Activated CD8-positive, alpha-beta memory T cell treated with anti-CD3 and anti-CD28 coated beads, Interleukin-2, amount 10 ng/mL, durations not matched to agents 7 days and 5 days (primary cell): ENCODE measurements at places on chromosomes 5 and 9. TPM values are rescaled to one million over a fixed set of nuclear protein-coding genes. Genes with fewer than 3 reads are reported as not detected.

The ZBED3 gene
- 0.80 TPM for total RNA-seq

The WDR38 gene
- total RNA-seq: not detected

The PAX5 gene
- 0.14 TPM for total RNA-seq

The PAEP gene
- not detected for total RNA-seq

The ZBTB43 gene
- total RNA-seq: 28.9 TPM

The CTSV gene
- total RNA-seq: 0.28 TPM

GRCh38 chr9:115980054-115980453 lies 173.5 kb upstream of the PAPPA start:
- DNase-seq: no peak
- H3K4me3 ChIP-seq: no peak overlapping the region
- no peak overlapping the region for H3K27ac ChIP-seq

The PCDHGA9 gene
- total RNA-seq: not detected

DNA sequence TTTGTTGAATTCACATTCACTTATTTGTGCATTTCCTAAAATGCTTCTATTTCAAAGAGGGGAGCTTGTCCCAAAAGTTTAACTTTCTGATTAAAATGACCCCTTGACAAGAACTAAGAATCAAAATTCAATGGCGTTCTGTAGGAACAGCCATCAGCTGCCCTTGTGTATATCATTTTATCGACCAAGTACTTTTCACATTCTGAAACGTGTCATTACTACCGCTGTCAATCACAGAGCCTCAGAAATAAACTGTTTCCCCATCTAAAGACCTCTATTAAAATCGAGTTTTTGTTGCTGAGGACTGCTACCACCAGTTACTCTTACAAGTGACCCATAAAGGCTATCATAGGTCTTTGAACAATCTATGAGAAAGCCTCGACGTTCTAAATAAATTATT lies 1.6 kb upstream of the FOXD1 start:
- H3K27ac ChIP-seq: no peak overlapping the region
- peaks cover 80% of the 10 kb centered on the region for H3K27me3 ChIP-seq
- H3K36me3 ChIP-seq: peaks cover 2% of the 10 kb centered on the region
- H3K4me3 ChIP-seq: no peak overlapping the region

The TLE1 gene
- 0.42 TPM for total RNA-seq

The ZFP2 gene
- total RNA-seq: 0.19 TPM

- H3K36me3 ChIP-seq: peaks cover 2% of the 10 kb centered on the region
- no peak overlapping the region for H3K4me3 ChIP-seq
- DNase-seq: no peak
Measured at GRCh38 chr9:33877727-33878489, 60.9 kb downstream of the UBE2R2 start.

The LVRN gene
- 0.09 TPM for total RNA-seq

DNA sequence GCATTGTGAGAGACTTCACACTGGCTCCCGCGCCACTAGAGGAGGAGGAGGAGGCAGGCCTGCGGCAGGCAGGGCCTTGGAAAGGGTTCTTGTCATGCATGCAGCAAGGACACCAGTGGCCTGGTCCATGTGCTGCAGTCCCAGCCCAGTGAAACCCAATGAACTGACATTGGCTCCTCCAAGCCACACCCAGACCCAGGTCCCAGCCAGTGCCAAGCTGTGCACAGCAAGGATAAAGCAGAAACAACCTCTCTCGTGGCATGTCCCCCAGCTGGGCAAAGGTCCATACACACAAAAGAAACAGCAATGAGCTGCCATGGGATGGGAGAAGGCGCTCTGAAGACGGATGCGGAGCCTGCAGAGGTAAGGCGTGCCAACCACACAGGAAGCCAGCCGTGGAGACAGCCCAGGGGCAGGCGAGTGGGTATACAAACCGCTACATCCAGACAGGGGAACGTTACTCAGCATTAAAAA lies 89.2 kb downstream of the SEMA4D start:
- H3K27ac ChIP-seq: peak overlapping the region; percentile 94
- no peaks in the 10 kb centered on the region for H3K27me3 ChIP-seq
- peak overlapping the region; percentile 64 for H3K4me3 ChIP-seq
- H3K4me1 ChIP-seq: peaks cover 97% of the 10 kb centered on the region

The POLR3G gene
- 8.6 TPM for total RNA-seq

DNA sequence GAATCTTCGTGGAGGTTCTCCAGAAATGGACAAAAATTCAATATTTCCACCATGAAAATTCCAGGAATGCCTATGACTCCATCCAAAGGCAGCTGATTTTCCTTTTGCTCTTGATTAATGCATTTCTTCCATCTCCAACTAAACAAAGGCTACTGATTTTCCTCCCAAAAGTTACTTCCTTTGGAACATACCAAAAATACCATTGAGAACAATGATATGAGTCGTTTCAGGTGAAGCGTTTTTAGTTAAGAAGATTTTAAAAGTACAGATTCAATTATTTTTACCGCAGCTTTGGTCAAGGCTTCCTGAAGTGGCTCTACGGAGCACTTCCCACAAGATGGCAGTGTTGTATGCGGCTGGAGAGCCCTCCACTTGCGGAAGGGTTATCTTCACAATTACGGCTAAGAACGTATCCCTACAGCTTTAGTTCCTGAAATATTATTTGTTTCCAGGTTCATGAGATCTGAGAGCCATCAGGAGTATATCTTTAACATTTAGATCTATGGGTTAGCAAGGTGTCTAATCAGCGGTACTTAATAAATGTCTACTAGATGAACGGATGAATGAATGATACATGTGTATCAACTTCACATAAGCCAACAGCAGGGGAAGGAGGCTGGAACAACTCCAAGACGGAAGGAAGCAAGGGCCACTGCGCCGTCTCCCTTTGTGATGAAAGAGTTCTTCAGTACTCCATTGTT lies 35.9 kb upstream of the ARSB start:
- H3K4me1 ChIP-seq: peaks cover 11% of the 10 kb centered on the region
- peaks cover 88% of the 10 kb centered on the region for H3K27me3 ChIP-seq
- no peak overlapping the region for H3K4me3 ChIP-seq
- DNase-seq: peak; percentile 65
- H3K27ac ChIP-seq: peak overlapping the region; percentile 29
- no peaks in the 10 kb centered on the region for H3K36me3 ChIP-seq

DNA sequence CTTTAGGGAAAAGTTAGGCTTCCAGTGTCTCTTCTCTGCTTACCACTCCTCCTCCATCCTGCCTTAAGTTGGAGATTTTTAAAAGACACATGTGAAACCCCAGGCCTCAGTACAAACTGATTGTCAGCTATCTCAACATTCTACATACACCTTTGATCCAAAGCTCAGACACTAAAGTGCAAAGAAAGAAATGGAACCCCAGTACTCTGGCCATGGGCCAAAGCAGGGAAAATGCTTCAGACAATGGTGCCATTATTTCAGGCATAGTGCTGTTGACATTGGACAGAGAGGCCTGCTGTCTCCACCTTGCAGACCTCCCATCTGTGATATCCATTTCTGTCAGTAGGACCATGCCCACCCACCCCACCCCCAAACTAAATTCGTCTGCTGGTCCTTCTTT lies 49.1 kb downstream of the G3BP1 start:
- H3K4me3 ChIP-seq: no peak overlapping the region
- DNase-seq: no peak
- no peaks in the 10 kb centered on the region for H3K4me1 ChIP-seq
- no peaks in the 10 kb centered on the region for H3K27me3 ChIP-seq
- no peak overlapping the region for H3K27ac ChIP-seq
- peaks cover 12% of the 10 kb centered on the region for H3K36me3 ChIP-seq

The PIP5KL1 gene
- 2.6 TPM for total RNA-seq

GRCh38 chr5:128539038-128539429 lies 989 bp upstream of the FBN2 start:
- no peak overlapping the region for H3K27ac ChIP-seq
- H3K27me3 ChIP-seq: peaks cover 30% of the 10 kb centered on the region
- no peaks in the 10 kb centered on the region for H3K4me1 ChIP-seq

DNA sequence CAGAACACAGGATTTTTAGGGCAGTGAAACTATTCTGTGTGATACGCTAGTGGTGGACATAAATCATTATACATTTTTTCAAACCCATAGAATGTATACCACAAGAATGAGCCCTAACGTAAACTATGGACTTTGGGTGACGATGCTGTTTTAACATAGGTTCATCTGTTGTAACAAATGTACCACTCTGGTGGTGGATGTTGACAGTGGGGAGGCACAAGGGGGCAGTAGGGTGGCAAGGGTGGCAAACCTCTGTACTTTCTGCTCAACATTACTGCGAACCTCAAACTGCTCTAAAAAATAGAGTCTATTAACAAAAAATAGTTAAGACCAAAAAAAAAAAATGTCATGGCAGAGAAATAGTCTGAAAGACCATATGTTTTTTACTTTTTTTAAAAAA lies 9.1 kb upstream of the MVB12B start:
- H3K4me3 ChIP-seq: no peak overlapping the region
- peaks cover 34% of the 10 kb centered on the region for H3K4me1 ChIP-seq
- peaks cover 3% of the 10 kb centered on the region for H3K36me3 ChIP-seq
- DNase-seq: peak; percentile 59
- H3K27ac ChIP-seq: no peak overlapping the region

- H3K4me3 ChIP-seq: no peak overlapping the region
- no peak for DNase-seq
- peaks cover 11% of the 10 kb centered on the region for H3K27me3 ChIP-seq
Measured at GRCh38 chr5:56900858-56901578, 8.4 kb upstream of the SETD9 start.

The SH3PXD2B gene
- total RNA-seq: 0.12 TPM

GRCh38 chr5:82320966-82321365 lies 42.8 kb upstream of the RPS23 start:
- H3K4me1 ChIP-seq: no peaks in the 10 kb centered on the region
- no peak overlapping the region for H3K27ac ChIP-seq
- H3K27me3 ChIP-seq: peaks cover 18% of the 10 kb centered on the region

The PCDHGA6 gene
- total RNA-seq: 0.16 TPM

GRCh38 chr5:60510049-60510448 lies 189.9 kb downstream of the DEPDC1B start:
- no peak overlapping the region for H3K4me3 ChIP-seq
- no peak for DNase-seq
- no peak overlapping the region for H3K27ac ChIP-seq
- no peaks in the 10 kb centered on the region for H3K36me3 ChIP-seq

The ANKRD18B gene
- total RNA-seq: 0.79 TPM

The SOHLH1 gene
- not detected for total RNA-seq

- DNase-seq: no peak
- no peaks in the 10 kb centered on the region for H3K4me1 ChIP-seq
- H3K36me3 ChIP-seq: no peaks in the 10 kb centered on the region
- H3K4me3 ChIP-seq: no peak overlapping the region
Measured at GRCh38 chr5:22539762-22540161, 313.4 kb downstream of the CDH12 start.

- H3K4me1 ChIP-seq: no peaks in the 10 kb centered on the region
- H3K27ac ChIP-seq: no peak overlapping the region
- H3K4me3 ChIP-seq: no peak overlapping the region
- no peaks in the 10 kb centered on the region for H3K27me3 ChIP-seq
Measured at GRCh38 chr5:124908581-124909451, 162.4 kb upstream of the ZNF608 start.

DNA sequence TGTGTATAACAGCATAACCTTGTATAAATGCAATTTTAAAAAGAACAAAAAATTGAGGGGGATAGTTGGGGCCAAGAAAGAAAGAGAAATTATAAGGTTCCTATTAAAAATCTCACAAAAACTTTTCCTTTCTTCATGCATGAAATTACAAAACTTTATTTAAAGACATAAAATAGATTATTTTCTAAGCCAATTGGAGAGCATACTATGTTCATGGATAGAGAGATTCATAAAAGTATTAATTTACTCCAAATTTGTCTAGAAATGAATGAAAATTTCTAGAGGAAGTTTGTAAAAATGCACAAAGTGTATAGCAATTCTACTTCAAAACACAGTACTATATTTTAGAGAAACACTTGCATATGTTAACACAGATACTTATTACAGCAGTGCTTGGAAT lies 200.4 kb downstream of the PCSK1 start:
- H3K4me1 ChIP-seq: peaks cover 6% of the 10 kb centered on the region
- no peak overlapping the region for H3K27ac ChIP-seq
- peaks cover 19% of the 10 kb centered on the region for H3K27me3 ChIP-seq
- H3K36me3 ChIP-seq: peaks cover 5% of the 10 kb centered on the region
- no peak for DNase-seq
- no peak overlapping the region for H3K4me3 ChIP-seq

The CBY3 gene
- total RNA-seq: not detected

- DNase-seq: no peak
- no peak overlapping the region for H3K4me3 ChIP-seq
- no peaks in the 10 kb centered on the region for H3K4me1 ChIP-seq
- H3K27me3 ChIP-seq: no peaks in the 10 kb centered on the region
Measured at GRCh38 chr5:167770461-167770860, 521.0 kb upstream of the WWC1 start.

DNA sequence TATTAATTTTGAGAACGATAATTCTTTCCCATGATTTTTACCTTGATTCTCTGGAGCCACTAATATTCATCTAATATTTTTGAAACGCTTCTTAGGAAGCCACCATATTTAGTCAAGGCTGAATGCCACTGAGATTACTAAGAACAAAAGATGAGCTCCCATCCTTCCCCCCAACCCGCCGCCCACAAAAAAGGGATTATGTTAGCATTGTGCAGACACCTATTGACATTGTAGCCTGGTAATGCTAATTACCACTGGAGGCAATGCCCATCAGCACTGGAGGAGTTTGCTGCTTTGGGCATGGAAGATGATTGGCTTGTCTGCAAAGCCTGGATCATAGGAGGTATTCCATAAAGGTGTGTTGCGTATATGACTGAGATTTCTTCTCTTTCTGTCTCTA lies 739.1 kb upstream of the WWC1 start:
- H3K4me1 ChIP-seq: no peaks in the 10 kb centered on the region
- no peak for DNase-seq
- H3K27ac ChIP-seq: no peak overlapping the region
- no peaks in the 10 kb centered on the region for H3K36me3 ChIP-seq

DNA sequence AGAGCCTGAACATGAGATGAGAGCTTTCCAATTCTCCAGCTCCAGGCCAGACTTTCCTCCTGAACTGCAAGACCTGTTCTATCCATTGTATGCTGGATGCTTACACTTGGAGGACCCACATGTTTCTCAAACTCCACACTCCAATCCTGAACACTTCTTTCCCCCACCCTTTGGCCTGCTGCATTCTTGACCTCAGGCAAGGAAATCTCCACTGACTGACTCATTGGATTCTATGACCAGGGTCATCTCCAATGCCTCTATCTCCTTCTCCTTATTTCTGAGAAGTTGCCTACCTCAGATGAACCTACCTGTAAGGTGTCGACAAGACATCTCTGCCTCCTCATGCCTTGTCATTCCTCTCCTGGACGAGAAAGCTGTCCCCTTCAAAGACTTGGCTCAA lies 153.6 kb downstream of the CRB2 start:
- H3K4me3 ChIP-seq: no peak overlapping the region
- H3K4me1 ChIP-seq: no peaks in the 10 kb centered on the region
- no peak overlapping the region for H3K27ac ChIP-seq

DNA sequence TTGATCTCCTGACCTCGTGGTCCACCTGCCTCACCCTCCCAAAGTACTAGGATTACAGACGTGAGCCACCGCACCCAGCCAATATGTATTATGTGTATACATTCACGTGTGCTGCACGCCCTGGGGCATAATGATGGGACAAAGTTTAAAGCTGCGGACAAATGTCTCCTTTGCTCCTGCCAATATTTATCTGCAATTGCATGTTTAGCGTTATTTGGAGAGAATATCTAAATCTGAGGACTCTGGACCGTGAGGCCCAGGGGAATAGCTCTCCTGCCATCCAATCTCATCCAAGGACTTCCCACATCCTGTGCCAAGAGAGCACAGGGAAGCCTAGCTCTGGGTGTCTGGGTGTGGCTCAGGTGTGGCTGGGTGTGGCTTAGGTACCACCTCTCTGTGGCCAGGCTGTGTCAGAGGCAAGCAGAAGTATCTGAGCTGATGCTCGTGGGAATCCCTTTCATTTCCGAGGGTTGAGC lies 6.9 kb upstream of the BOD1 start:
- H3K36me3 ChIP-seq: no peaks in the 10 kb centered on the region
- no peak overlapping the region for H3K27ac ChIP-seq
- no peak overlapping the region for H3K4me3 ChIP-seq
- peaks cover 1% of the 10 kb centered on the region for H3K4me1 ChIP-seq
